ENCODE measurements at places on chromosomes 16 and 17.
A peak's percentile ranks its signal among the peaks of the same experiment; 100 is the strongest.

GRCh38 chr16:9270424-9270823, 179.0 kb downstream of the HAPSTR1 start:
- DNase-seq: no peak

GRCh38 chr16:46970089-46970488, 3.4 kb downstream of the DNAJA2 start:
- DNase-seq: no peak

DNA sequence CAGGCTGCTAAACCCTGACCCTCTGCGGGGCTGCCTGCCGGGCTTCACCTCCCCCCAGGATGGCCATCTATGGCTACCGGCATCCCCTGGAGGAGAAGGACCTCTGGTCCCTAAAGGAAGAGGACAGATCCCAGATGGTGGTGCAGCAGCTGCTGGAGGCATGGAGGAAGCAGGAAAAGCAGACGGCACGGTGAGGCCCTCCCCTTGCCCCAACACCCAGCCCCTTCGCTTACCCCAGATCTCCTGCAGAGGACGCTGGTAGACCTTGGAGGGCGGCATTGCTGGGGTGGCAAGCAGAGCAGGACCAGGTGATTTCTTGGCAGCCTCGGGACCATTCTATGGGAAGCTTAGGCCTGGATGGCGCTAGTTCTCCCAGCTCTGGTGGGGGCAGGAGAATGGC, 24.5 kb downstream of the ABCC3 start:
- no peak for DNase-seq

GRCh38 chr17:74446551-74447500, 14.9 kb downstream of the GPRC5C start:
- DNase-seq: no peak

GRCh38 chr17:826778-827177, 44.6 kb downstream of the MRM3 start:
- DNase-seq: no peak

DNA sequence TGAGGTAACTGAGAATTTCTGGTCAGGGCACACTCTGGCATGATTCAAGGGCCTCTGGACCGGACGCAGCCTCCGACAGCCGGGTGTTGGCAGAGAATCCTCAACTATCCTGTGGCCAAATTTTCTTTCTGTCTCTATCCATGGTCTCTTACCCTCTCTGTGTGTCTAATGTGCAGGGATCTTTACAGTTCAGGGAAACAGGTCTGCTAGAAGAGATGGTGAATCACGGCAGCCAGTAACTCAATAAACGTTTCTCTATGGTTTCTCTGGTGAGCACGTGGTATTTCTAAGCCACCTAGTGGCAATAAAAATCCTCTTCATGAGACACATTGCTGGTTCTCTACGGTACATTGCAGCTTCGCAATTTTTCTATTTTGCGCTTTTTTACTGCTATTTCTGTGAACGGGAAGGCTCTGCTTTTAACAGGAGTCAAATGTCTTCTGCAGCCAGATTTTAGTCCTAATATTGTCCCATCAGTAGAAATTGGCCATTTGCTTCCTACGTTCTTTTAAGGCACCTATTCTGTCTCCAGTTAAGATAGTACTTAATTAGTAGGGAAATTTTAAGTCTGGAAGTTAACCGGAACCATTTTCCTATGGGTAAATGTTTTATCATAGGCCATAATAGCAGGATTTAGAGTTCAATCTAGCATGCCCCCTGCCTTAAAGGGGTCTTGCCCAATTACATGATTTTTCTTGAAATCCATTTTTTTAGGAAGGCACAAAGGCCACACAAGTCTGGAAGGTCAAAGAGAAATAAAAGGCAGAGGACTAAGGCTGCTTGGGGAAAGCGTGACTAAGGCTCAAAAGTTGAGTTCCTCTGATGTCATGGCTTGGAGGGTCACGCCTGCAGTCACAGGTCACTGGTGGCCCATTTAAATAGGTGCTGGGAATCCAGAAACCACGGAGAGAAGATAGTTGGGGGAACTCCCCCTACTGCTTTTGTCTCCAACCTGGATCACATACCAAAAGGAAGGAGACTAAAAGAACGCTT, 31.5 kb downstream of the QPRT start:
- peak; percentile 43 for DNase-seq

DNA sequence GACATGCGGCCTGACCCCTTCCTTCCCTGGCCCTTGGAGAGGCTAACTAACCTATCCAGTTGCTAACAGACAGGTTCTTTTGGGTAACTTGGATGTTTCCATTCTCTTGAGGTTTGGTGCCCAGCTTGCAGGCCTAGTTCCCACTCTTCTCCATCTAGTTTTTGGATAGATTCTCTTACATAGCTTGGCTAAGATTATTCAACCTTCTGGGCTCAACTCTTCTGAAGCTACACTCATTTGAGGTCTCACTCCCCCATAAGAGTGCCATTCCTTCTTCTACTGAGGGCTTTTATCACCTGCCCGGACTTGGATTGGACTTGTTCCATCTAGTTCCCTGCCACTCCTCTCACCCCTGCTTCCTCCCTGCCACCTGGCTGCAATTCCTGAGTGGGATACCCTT, 44.1 kb upstream of the MARCHF10 start:
- no peak for DNase-seq

DNA sequence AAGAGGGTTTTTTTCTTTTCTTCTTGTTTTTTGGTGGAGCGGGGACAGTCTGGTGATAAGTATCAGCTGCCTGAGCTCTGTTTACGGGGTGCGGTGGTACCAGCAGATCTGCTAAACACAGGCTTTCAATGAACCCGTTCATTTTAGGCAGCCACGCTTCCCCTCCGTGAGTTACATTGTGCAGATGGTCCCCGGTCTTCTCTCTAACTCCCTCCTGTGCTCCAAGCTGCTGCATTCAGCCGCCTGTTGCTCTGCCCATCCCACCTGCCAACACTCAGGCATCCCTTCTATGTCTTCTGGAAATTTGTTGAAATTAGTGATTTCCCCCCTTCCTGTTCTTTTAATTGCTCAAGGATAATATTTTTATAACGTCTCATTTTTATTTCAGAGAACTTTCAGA, 82.1 kb upstream of the ELAC2 start:
- no peak for DNase-seq

DNA sequence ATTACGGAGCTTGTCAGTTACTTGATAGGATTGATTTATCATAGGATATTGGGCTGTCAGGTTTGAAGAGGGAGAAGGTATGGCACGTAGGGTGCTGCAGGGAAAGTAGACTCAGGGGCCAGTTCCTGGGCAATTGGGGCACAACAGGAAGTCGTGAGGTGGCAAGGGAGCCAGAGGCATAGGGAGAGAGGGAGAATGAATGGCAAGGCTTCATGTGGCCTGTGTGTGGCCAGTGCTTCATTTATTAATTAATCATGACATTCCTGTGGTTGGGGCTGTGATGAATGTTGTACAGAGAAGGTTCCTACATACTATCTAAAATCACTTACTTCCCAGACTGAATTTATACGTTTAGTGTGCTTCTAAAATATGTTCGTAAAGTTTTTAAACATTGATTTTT, 19.3 kb downstream of the MFSD11 start:
- DNase-seq: no peak

GRCh38 chr17:66533572-66533971, 231.2 kb downstream of the PRKCA start:
- DNase-seq: peak; percentile 41

DNA sequence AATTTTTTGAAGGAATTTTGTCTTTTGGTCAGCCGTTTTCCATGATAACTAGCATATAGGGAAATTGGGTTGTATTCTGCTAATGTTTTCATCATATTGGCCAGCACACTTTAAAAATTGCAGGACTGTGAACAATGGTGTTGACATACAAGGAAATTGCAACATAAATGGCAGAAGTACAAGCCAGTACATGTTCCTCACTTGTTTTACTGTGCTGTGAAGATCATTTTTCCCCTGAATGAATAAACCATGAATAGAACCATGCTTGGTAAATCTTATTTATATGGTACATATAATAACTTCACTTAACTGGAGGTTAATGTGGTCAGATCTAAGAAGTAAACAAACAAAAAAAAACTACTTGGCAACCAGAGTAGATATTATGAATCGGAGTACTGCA, 22.8 kb downstream of the OMG start:
- no peak for DNase-seq

- no peak for DNase-seq
These were observed 282.9 kb upstream of the IRX5 start for GRCh38 chr16:54647725-54648221.

Data from hippocampal formation (tissue), 2 donors.